ENCODE measurements at places on chromosomes 7 and 10.

DNA sequence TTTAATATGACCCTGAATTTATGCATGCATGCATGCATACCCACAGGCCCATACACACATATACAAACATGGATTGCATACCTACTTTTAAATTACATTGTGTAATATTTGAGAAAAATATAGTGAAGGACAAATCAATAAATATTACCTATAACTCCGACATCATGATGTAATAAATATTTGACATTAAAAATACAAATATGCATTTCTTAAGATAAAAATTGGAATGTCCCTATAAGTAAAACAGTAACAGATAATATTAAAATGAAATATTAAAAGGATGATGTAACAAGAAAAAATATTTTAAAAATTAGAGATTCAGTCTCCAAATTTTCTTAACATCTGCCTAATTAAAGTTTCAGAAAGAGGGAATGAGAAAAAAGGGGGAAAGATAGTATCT lies 433.0 kb downstream of the MDFIC start:
- no peak for DNase-seq

DNA sequence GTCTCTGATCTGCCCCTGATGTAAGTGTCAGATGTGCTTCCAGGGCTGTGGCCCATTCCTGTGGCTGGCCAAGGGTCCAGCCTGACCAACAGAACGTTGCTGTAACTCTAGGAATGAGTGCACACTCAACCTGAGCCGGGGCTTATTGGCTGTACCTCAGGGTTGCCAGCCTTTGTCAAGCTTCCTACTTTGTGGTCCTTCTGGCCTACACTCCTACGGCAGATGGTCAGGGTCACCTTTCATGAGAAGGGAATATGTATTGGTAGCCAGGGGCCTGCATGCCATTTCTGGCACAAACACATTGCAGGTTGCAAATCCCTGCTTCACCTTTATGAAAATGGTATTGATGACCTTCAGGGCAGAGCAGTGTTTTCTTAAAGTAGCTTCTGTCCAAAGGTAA lies 64.5 kb downstream of the MTURN start:
- DNase-seq, result no peak

DNA sequence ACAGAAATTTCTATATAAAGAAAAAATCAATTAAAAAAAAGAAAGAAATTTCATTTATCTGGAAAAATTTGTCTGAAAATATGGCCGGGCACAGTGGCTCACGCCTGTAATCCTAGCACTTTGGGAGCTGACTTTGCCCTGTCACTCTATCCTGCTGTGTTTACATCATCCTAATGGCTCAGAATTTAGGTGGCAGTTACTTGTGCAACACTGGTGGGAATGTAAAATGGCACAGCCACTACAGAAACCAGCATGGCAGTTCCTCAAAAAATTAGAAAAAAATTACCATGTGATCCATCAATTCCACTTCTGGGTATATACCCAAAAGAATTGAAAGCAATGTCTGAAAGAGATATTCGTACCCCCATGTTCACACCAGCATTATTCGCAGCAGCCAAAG lies 405.2 kb upstream of the AUTS2 start:
- DNase-seq, result no peak

DNA sequence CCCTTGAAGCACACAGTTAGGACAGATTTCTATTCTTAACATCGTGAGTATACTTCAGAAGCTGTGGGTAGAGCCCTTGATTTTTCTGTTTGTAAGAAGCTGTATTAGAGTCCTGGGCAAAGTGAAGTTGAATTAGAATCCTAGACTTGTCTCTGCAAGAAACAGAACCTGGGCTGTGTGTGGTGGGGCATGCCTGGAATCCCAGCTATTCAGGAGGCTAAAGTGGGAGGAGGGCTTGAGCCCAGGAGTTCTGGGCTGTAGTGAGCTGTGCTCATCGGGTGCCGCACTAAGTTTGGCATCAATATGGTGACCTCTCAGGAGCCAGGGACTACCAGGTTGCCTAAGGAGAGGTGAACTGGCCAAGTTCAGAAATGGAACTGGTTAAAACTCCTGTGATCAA lies 183.4 kb downstream of the GNAI1 start:
- no peak for DNase-seq

GRCh38 chr7:2450198-2451107 lies 25.7 kb downstream of the GRIFIN start:
- no peak for DNase-seq

- no peak for DNase-seq
These were observed 122.5 kb downstream of the PTPN20 start for GRCh38 chr10:47033541-47034270.

DNA sequence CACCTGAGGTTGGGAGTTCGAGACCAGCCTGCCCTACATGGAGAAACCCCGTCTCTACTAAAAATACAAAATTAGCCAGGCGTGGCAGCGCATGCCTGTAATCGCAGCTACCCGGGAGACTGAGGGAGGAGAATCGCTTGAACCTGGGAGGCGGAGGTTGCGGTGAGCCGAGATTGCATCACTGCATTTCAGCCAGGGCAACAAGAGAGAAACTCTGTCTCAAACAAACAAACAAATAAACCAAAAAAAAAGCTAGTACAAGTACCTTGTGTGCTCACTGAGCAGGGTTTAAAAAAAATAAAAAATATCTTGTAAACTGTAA lies 11.2 kb upstream of the SPOCK2 start:
- no peak for DNase-seq

- DNase-seq, result no peak
These were observed 327.2 kb upstream of the AKR1E2 start for GRCh38 chr10:4498711-4499251.

DNA sequence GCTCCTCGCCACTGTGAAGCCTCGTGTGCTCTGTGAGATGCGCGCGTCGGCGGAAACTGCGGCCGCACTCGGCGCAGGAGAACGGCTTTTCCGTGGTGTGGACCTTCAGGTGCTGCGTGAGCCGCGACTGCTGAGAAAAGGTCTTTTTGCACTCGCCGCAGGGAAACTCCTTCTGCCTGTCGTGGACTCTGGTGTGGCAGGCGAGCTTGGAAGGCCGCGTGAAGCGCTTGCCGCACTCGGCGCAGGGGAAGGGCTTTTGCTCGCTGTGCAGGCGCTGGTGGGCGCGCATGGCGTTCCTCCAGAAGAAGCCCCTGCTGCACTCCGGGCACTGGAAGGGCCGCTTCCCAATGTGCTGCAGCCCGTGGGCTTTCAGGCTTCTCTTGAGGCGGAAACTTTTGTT lies 13.7 kb upstream of the ZNF786 start:
- no peak for DNase-seq

GRCh38 chr7:55110282-55110992 lies 91.6 kb downstream of the EGFR start:
- DNase-seq, result no peak

DNA sequence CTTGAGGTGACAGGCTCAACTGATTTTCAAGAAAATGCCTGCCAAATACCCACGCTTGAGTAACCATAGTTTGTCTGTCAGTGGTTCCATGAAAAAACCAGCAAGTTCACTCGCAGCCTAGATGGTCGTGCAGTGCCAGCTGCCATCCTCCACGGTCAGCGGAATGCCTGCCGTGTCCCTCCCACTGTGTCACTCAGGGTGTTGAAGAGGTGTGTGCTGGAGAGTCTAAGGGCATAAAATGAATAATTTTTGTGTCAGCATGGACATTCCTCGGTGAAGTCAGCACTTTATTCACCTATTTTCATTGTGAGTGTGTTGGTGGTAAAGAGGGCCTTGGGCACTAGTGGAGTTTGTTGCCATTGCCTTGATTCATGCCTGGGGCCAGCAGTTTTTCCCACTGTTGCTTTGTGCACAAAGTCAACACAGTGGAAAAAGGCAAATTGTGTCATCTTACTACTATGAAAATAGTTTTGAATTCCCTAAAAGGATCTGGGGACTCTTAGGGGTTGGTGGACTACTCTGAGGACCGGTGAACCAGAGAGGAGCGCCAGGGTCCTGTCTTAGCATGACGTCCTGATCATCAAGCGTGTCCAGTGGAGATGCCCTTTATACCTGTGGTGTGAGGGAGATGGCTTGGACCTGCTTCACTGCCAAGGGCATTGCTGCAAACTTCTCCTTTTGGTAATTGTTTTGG lies 17.6 kb downstream of the MINDY4 start:
- DNase-seq, result no peak

DNA sequence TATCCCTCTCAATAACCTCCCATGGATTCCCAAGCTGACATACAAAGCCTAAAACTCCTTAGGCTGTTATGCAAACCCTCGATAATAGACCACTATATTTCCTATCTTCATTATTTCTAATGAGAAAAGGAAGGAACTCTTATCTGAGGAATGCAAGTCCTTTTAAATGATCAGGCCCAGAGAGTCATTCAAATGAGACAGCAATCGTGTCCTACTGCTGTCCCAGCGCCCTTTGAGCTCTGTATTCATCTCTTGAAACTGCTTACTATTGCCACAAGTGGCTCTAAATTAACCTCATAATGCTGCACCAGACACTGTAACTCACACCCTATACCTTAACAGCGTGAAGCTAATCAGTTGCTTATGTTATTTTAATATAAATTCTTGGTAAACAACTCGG lies 182.1 kb upstream of the NAMPT start:
- no peak for DNase-seq

DNA sequence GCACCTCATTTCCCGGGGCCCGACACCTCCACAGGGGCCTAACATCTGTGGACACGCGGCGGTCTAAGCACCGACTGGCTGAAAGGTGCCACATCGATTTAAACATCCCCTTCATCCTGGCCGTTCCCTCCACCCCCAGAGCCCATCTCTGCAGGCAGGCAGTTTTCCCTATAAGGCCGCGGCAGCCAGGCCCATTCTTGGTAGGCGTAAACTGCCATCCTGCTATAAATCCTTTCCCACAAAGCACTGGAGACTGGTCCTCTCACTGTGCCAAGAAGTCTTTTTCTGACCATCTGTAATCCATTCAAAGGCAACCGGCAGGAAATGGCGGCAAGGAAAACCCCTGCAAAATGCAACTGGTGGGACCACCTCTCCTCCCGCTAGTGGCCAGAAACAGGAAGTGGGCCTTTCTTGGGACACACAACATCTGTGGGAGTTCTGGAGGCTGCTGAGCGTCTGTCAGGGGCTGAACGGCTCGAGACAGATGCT lies 22.4 kb downstream of the ATXN7L1 start:
- no peak for DNase-seq

DNA sequence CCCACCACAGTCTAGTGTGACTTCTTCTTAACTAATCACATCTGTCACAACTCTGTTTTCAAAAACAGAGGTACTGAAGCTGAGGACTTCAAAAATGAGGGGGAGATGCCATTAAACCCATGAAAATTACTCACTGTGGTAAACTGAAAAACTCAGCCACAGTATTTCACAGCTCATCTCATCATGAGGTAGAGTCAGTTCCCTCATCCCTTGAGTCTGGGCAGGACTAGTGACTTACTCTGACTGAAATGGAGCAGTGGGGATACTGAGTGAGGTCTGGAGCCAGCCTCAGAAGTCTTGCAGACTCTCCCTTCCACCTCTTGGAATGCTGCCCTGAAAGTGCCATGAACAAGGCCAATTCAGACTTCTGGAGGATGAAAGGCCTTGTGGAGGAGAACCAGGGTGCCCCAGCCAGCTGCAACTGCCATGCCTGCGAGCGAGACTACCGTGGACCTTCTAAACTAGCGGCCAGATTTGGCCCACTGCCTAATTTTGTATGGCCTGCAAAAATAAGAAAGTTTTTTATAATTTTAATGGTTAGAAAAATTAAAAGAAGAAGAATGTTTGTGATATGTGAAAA lies 24.7 kb upstream of the ANKRD1 start:
- no peak for DNase-seq

GRCh38 chr7:114843102-114843501 lies 78.8 kb upstream of the MDFIC start:
- DNase-seq, result no peak

GRCh38 chr10:91051829-91052228 lies 130.9 kb upstream of the ANKRD1 start:
- DNase-seq, result no peak

- no peak for DNase-seq
These were observed 162.7 kb upstream of the KMT2E start for GRCh38 chr7:104851268-104851667.

GRCh38 chr7:139602143-139602722 lies 78.7 kb downstream of the CLEC2L start:
- no peak for DNase-seq

DNA sequence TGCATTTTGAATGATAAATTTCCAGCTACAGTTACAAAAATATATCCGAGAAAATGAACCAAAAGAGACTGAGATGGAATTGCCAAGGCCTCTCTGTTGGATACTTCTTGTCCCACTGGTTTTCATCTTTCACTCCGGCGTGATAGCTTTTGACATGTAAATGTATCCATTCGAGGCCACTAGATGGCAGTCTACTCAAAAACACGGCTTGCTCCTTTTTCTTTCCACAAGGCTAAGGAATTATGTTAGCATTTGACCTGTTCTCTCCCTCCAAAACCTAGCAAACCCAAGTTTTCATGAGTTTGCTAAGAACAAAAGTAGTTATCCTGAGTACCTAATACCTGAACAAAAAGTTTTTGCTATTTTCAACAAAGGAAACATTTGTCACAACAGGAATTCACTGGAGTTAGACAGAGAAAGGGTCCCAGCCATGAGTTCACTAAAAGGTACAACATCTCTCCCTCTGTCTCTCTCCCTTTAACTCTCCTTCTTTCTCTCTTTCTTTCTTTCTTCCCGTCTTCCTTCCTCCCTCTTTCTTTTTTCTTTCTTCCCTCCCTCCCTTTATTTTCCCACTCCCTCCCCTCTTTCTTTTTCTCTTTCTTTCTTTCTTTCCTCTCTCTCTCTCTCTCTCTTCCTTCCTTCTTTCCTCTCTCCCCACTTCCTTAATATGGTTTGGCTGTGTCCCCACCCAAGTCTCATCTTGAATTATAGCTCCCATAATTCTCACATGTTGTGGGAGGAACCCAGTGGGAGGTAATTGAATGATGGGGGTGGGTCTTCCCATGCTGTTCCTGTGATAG lies 207.9 kb upstream of the MYO3A start:
- DNase-seq, result no peak

GRCh38 chr10:51266496-51266895 lies 192.2 kb downstream of the PRKG1 start:
- DNase-seq, result no peak

DNA sequence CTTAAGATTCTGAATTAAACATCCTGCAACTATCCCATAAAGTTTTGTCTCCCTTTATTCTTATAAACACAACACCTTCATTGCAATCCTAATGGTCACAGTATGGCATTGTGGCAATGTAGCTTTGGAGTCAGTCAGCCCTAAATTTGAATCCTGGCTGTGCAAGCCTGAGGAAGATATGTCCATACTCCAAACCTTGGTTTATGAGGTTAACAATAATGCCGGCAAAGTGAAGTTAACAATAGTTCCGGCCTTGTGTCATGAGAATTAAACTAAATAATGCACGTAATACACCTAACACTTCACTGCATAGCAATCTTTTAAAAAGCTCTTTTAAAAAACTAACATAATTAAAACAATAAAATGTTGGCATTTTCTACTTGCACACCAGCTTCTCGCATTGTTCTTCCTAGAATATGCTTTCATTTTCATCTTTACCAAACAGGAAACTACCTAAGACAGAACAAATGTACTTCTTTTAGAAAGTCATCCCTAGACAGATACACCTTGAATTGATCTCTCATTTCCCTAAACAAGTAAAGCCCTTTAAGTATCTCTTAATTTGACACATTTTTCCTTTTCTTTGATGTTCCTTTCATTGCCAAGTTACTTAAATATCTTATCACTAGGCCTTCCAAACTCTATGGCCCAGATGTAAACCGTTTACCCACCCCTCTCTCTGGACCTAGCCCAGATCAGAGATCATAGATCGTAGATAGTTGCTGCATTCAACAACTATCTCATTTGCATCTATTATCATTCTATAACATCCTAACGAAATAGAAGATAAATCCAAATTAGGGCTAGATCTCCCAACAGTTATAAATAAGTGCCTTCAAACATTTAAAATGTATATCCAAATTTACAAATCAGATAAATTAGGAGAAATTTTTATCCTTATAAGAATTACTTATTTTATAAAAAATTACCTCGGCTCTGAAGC lies 66.7 kb downstream of the CREB3L2 start:
- no peak for DNase-seq
